Right lung (tissue), 10 donors: ENCODE measurements at places on chromosomes 12 and 14.

DNA sequence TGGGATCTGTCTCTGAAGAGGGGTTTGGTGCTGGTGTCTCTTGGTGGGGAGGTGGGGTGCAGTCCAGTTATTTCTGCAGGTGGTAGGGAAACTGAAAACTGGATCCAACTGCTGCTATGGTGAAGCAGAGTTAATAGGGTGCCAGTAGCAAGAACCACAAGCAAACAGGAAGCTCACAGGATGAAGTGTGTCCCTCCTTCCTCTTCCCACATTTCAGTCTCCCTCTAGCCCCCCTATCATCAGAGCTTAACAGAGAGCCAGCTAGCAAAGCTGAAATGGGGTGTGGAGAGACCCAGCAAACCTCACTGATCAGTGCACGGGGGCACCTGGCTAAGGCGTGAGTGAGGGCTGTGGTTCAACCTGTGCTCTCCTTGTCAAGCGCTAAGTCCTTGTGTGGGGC lies 69.1 kb upstream of the C12orf71 start:
- no peak for DNase-seq

GRCh38 chr12:27342536-27342935 lies 9.9 kb downstream of the BMAL2 start:
- DNase-seq, result no peak

- no peak for DNase-seq
These were observed 41.9 kb downstream of the SLC6A12 start for GRCh38 chr12:171743-172676.

DNA sequence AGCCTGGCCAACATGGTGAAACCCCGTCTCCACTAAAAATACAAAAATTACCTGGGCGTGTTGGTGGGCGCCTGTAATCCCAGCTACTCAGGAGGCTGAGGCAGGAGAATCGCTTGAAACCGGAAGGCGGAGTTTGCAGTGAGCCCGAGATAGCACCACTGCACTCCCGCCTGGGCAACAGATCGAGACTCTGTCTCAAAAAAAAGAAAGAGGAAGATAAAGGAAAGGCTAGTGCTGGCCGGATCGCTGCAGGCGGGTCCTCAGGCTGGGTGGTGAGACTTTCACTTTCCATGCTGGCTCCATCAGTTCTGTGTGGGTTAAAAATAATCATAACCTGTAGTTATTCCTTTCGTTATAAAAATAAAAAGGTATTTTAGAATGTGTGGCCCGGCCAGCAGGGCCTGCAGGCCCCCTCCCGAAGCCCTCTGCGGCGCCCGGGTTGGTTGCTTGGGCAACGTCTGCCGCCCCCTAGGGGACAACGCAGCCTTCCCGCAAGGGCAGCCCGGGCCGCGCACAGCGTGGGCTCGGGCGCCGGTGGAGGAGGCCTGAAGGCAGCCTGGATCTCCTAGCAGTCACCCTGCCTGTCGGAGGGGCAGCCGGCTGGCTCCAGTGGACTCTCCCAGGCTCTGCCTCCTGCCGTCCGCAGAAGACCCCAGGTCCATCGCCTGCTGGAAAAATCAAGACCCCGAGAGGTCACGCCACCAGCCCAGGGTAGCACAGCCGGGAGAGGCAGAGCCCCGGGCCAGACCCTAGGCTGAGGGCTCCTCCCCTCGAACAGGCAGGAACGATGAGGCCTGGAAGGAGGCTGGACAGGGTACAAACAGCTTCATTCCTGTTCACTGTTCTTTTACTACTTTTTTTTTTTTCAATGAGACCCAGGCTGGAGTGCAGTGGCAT lies 5.0 kb upstream of the SLC25A47 start:
- DNase-seq, result no peak

DNA sequence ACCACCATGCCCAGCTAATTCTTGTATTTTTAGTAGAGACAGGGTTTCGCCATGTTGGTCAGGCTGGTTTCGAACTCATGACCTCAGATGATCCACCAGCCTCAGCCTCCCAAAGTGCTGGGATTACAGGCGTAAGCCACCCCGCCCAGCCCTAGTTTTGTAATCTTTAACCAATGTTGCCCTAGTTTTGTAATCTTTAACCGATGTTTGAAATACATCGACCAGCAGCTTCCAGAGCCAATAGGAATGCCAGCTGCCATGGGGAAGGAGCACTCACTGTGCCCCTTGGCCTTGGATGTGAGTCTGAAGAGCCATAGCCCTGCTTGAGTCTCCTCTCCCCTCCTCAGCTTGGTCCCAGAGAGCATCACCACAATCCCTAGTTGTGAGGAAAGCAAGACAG lies 209.3 kb upstream of the RGS6 start:
- no peak for DNase-seq

- no peak for DNase-seq
These were observed 25.1 kb upstream of the VSX2 start for GRCh38 chr14:74213907-74214803.

GRCh38 chr14:78188882-78189281 lies 18.7 kb downstream of the NRXN3 start:
- no peak for DNase-seq

DNA sequence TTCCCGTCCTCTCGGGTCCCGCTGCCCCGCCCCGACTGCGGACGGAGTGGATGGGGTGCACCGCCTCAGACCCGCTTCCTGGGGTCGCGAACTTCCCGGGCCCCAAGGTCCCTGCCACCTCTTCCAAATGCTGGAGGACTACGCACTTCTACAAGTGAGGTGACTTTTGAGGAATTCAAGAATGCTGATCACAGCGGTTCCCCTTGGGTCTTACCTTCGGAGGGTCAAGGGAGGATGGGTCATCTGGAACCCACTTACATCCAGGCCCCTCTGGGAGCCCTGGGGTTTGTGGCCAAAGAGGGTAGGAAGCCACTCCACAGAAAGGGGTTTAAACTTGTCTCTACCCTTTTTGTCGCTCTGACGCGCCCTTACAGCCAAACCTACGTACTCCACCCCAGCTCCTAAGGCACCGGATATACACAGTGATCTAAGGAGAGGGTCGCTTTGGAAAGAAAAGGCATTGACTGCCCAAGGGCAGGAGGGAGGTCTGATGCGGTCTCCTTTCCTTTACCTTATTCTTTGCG lies 532 bp upstream of the PRKD1 start:
- no peak for DNase-seq

- no peak for DNase-seq
These were observed 56.9 kb downstream of the SCAF11 start for GRCh38 chr12:45933504-45933903.

- no peak for DNase-seq
These were observed 23.1 kb upstream of the KRT77 start for GRCh38 chr12:52726451-52726850.

- no peak for DNase-seq
These were observed 29.4 kb downstream of the ACAD10 start for GRCh38 chr12:111715279-111715678.

DNA sequence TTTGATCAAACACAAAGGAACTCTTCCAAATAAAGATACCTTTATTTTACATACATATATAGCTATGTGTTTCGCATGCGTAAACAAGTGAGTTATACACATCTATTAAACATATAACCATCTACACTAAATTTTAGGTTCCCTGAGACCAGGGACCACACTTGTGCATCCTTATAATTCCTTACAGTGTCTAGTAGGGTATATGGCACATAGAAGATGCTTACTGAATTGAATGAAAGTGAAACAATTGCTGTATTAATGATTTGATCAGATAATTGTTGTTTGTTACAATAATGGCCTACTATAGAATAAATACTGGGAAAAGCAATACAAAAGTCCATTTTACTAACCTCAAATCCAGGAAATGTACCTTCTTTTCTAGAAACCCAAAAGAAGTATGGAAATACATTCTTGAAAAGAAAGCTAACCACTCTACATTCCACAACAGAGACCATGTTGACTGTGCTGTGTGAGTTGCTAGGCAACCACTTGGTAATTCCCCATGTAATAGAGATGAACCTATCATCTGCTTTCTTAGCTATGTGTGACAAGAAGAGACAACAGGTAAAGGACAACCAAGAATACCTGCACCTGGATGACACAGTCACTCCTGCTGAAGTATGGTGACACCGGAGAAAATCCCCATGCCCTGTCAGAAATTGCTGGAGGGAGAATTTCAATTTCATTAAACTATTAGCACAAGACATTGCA lies 11.9 kb upstream of the CIPC start:
- no peak for DNase-seq

- DNase-seq, result no peak
These were observed 1209.5 kb downstream of the SLC16A7 start for GRCh38 chr12:60805364-60805763.

DNA sequence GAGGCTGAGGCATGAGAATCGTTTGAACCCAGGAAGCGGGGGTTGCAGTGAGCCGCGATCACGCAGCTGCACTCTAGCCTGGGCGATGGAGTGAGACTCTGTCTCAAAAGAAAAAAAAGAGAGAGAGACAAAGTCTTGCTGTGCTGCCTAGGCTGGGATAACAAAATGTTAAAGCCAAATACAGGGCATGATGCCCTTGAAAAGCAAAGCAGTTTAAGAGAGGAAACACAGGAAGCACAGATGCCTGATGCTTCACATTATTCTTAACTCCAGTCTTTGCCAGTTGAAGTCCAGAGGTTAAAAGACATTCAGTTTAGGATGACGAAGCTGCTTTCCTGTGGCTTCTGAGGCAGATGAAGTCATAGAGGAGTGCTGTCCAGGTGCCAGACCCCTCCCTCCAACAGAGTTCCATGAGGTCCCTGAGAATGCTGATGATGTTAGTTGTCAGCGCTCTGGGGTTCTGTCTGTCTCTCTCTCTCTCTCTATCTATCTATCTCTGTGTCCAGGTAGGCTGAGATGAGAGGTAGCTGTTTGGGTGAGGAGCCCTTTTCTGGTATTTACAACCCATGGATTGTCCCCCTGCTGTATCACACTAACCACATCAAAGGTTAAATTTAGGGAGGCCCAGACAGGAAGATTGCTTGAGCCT lies 4.9 kb upstream of the MRPL52 start:
- DNase-seq, result no peak

GRCh38 chr12:23827353-23827752 lies 122.1 kb downstream of the SOX5 start:
- DNase-seq, result no peak

GRCh38 chr14:57979376-57980048 lies 113.6 kb upstream of the SLC35F4 start:
- DNase-seq, result no peak
